ENCODE measurements at places on chromosomes 6 and 20.
A peak's percentile ranks its signal among the peaks of the same experiment; 100 is the strongest.

DNA sequence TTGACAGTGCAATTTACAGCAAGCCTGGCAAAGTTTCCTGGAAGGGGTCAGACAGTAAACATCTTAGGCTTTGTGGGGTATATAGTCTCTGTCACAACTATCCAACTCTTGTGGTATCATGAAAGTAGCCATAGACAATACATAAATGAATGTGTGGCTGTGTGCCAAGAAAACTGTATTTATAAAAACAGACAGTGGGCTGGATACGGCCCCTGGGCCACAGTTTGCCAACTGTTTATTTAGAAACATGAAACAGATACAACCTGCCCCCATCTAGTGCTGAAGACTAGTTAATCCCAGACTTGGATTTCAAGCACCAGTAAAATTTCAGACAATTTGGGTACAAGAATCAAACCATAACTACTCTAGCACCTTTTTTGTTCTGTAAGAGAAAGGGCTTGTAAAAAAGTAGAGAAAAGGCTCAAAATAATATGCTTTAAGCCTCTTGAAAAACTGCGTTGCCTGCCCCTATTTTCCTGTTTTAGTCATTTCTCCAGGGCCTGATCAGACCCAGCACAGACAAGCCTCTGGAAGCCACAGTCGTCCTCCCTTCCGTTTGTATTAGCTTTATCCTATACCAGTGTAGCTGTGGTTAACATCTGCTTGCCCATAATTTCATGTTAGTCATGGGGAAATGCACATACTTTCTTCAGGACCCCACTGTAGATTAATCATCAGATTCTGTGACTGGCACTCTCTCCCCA lies 30.8 kb downstream of the JAG1 start:
- DNase-seq = peak; percentile 64

- DNase-seq = peak; percentile 44
These were observed 151.5 kb downstream of the EYA4 start for GRCh38 chr6:133392641-133393040.

GRCh38 chr20:1265226-1265915 lies 723 bp upstream of the SNPH start:
- peak; percentile 4 for DNase-seq

DNA sequence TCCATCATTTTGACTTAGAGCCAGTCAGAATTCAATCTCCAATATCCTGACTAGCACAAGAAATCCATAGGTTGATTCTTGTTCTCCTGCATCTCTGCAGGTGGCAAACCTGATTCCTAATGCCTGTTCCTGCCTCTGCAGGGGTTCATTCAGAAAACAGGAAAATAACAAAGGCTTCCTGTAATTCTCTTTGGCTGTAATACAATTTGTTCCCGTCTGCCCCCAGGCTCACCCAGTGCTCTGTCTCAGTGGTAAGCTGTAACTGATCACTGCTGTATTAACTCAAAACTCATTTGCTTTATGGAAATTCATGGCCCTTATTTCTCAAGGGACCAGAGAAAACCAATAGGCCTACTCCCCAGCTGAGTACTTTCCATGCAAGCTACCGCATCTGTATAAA lies 88.6 kb downstream of the OPRM1 start:
- no peak for DNase-seq

GRCh38 chr6:139161817-139162284 lies 27.0 kb downstream of the HECA start:
- DNase-seq = peak; percentile 32

DNA sequence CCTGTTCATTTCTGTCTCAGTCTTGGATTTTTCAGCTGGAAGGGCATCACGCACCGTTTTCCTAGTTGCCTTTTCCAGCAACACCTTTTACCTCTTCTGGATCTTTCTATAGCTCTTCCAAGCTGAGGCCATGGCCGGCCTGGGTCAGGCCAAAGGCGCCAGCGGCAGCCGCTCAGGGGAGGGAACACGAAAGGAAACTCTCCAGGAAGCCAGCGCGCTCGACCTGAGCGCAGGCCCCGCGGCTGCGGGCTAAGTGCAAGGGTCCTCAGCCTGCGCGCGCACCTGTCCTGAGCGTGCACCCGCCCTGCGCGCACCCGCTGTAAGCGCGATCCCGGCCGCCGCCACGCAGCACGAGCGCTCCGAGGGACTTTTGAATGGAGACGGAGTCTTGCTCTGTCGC lies 43.8 kb upstream of the TMEM181 start:
- DNase-seq = no peak

DNA sequence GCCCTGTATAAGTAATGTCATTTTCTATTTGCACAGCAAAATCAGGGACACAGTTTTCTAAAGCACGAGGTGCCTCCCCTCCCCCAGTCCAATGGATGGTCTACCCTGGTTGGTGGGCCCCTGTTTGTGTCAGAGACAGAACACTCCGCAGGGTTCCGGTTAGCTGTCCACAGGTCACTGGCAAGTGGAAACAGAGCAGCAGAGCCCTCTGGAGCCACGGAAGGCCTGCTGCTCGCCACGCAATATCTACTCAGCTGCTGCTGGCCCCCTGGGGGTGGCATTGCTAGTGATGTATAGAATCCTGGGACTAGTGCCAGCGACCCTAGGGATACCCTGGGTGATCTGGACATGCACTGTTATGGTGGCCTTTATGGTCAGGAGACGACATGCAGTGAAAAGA lies 50.4 kb downstream of the RIN2 start:
- no peak for DNase-seq

DNA sequence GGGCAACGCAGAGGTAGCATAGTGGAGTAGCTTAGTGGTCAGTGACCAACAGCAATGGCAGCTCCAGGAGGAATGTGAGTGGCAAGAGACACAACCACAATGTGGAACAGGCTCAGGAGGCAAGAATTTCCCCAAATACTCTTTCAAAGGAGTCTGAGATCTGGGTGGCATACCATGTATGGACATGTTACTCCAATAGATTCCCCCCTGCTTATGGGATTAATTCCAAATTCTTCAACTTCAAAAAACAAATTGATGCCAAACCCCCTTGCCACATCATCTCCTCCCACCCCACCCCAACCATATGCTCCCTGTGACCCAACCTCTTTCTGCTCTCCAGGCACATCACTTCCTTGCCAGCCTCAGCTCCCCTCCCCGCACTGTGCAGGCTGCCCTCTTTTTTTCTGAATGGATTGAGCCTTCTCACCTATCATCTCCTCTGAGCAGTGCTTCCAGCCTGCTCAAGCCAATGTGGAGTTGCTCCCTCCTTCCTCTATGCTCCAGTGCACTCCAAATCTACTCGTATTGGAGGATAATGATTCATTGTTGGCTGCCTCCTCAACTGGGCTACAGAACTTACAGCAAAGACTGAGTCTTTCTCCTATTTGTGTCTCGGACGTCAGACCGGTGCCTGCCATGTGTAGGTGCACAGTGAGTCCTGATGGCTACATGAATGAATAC lies 93.0 kb upstream of the CEP85L start:
- DNase-seq = peak; percentile 93

DNA sequence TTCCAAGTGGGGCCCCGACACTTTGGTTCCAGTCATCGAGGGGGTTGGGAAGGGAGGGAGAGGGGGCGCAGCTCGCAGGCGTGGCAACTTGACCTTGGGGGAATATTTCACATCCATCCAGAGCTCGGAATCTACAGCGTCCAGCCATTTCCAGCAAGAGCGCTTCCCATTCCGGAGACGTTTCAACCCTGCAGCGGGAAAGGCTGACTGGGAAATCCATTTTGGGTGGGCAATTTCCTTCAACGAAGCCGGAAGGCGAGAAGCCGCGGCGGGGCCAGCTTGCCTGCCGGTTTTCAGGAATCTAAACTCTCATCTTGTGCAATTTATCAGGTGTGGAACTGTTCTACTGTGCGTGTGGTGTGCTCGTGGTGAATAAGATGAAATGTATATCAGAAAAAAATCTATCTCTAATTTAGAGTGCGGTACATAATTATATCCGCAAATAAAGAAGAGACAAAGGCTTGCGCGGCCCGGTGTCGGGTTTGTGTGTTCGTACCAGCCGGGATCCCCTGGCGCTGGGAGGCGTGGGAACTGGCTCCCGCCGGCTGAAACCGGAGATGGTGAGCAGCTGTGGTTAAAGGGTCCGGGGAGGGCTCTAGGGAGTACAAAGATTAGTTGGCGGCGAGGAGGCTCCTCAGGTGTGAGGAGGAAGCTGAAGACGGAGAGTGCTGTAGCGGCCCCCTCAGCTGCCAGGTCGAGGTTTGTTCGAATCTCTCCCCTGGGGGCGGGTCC lies 4.8 kb downstream of the SLC32A1 start:
- no peak for DNase-seq

Measured in fibroblast of skin of right biceps (primary cell).